Stimulated activated CD4-positive, alpha-beta T cell treated with anti-CD3 and anti-CD28 coated beads, Interleukin-15, amount 100 ng/mL, for 1 hour (primary cell): ENCODE measurements at places on chromosomes 1 and 21.

DNA sequence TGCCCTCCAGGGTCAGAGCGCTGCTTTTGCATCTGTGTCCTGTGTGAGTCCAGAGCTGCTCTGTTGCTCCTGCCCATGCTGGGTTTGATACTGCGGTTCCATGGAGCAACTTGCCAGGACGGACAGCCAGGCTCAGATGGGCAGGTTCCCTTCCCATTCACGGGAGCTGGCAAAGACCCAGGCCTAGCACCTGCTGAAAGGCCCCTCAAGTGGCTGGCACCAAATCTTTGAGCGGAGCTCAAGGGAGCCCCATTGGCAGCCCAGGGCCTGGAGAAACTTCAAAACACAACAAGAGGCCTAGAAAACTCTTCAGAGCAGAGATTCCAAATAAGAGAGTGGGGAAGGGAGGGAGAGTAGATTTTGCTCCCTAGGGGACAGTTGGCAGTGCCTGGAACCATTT is 97.2 kb downstream of the ACTL8 start:
- no peak for DNase-seq

GRCh38 chr1:163535807-163536206 is 214.1 kb downstream of the NUF2 start:
- no peak for DNase-seq

GRCh38 chr1:65418522-65419185 is 1.8 kb upstream of the LEPR start:
- no peak for DNase-seq

DNA sequence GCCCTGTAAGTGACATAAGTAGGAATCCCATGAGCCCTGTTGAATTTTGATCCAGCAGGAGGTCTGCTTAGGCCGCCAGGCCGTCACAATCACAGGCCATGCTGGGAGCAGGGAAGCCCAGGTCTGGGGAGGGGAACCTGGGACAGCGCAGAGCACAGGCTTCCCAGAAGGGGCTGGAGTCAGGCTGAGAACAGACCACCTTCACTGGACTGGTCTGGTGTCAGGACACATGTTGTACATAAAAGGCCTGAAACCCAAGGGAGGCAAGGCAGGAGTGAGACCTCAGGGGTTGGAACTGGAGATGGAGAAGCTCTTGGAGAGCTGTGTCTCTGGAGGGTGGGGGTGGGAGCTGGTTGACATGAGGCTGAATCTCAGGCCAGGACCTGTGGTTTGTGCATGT is 63.3 kb upstream of the ARTN start:
- no peak for DNase-seq

DNA sequence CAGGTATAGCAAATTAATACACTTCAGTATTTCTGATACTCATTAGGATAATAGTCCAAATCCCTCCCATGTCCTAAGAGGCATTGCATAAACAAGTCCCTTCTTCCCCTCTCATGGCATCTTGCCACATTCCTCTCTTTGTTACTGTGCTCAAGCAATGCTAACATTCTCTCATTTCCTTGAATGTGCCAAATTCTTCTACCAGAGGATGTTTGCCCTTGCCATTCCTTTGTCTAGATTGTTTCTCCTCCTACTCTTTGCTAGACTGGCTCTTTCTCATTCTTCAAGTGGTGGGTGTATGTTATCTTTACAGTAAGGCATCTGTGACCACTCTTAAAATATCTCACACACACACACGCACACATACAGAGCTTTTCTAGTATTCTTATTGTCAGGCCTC is 621.0 kb upstream of the CXADR start:
- no peak for DNase-seq

- DNase-seq = no peak
These were observed 205.2 kb downstream of the ASTN1 start for GRCh38 chr1:176959191-176959820.

- no peak for DNase-seq
These were observed 29.3 kb downstream of the SELL start for GRCh38 chr1:169682071-169682470.

DNA sequence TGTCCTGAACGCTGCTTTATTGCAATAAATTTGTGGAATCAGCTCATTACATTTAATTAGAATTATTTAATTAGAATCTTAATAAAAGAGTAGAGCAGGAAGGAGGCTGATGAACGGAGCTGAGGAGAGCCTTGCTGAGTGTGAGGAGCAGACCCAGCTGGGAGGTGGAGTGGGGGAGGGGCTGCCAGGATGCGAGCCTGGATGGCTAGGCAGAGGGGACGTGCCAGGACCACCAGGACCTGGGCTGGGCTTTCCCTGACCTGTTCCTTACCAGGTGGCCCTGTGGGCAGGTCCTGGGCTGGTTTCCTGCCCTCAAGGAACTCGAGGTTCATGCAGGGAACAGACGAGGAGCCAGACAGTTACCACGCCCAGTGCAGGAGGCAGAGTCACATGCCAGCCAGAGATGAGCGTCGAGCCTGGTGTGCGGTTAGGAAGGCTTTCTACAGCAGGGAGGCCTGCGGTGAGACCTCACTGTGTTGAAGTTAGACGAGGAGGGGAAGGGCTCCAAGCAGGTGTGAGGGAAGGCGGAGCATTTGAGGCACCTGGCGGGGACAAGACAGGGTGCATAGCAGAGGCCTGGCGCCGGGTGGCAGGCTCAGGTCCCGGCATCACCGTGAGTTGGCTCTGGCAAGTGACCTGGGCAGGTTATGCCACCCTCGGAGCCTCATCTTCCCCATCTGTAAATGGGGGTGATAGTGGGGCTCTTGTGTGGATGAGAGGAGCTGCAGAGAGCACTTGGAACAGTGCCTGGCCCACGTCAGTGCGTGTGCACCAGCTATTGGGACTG is 33.9 kb downstream of the LDLRAP1 start:
- DNase-seq = no peak

- DNase-seq = no peak
These were observed 63.9 kb upstream of the C1orf105 start for GRCh38 chr1:172356620-172357019.

- DNase-seq = no peak
These were observed 51.0 kb downstream of the SGIP1 start for GRCh38 chr1:66585002-66585401.

GRCh38 chr1:167064621-167065020 is 25.6 kb downstream of the GPA33 start:
- no peak for DNase-seq

DNA sequence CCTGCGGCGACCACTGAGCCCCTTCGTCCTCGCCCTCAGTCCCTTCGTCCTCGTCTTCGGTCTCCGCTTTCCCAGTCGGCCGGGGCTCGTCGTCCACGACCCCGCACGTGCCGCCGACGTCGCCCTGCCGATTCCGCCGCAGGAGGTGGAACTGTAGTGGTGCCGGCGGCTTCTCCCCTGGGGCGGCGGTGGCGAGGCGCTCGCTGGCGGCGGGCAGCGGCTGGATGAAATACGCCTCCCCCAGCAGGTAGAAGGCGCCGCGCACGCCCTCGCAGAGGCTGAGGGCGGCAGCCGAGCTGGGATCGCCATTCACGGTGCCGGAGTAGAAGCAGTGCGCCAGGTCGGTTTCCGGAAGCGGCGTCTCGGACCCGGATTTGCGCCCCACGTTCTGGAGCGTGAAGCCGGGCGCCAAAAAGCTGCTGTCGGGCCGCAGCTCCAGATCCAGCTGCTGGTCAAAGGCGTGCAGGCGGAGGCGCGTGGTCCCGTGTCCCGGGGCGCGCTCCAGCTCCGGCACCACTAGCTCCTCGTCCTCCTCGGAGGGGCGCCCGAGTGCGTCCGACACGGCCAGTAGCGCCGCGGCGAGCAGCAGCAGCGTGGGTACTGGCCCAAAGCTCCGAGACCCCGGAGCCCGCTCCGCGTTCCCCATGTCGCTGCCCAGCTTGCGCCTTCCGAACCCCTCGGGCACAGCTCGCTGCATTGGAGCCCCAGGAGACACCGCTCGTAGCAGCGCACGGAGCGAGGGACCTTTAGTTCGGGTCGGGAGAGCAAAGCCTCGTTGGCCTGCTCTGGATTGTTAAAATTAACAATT is 747 bp downstream of the ADAMTS1 start:
- no peak for DNase-seq

DNA sequence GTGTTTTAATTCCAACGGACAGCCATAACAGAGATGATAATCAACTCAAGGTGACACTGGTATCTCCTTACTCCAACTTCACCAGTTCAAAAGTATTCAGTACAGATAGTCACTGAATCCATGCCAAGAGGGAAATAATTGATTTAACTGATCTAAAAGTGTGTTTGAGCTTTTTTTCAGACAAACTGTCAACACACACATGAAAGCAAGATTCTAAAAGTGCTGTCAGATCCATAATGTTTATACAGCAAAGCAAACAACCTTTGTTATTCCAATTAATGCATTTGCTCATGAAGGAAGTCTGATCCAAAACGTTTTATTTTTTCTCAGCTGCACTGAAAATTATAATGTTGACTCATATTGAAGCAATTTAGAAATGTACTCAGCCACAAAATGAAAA is 5.9 kb upstream of the PRKAA2 start:
- no peak for DNase-seq

- DNase-seq = peak; percentile 7
These were observed 49.1 kb upstream of the IFNLR1 start for GRCh38 chr1:24235921-24236788.

DNA sequence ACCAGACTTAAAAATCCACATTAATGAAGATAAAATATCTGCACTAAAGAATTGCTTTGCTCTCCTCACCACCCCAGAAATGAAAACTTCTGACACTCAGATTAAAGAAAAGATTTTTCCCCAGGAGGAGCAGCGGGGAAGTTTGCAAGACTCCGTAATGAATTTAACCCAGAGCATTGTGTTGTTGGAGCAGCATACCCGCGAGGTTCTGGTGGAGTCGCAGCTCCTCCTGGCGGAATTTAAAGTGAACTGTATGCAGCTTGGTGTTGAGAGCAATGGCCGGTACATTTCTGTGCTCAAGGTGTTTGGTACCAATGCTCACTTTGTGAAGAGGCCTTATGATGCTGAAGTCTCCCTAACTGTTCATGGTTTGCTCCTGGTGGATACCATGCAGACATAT is 46.4 kb downstream of the VPS13D start:
- DNase-seq = no peak

- no peak for DNase-seq
These were observed 39.1 kb downstream of the IFI44 start for GRCh38 chr1:78688697-78689096.

DNA sequence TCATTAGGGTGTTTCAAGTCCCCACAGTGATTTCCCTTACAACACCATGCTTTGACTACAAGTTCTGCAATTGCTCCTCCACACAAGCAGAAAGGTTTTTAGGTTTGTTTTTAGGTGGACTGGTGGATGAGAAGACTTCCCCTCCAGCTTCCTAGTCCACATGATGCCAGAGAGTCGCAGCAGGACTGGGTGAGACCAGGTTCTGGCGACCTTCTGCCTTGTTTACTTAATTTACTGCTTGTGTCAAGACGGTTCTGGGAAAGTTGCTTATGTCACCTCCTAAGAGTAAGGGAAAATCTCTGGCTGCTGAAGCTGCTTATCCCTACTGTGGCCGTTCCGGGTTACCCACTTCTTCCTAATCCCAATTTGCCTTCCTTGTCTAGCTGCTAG is 76.4 kb downstream of the GLUL start:
- no peak for DNase-seq

- DNase-seq = no peak
These were observed 9.2 kb downstream of the FCMR start for GRCh38 chr1:206912445-206913095.

DNA sequence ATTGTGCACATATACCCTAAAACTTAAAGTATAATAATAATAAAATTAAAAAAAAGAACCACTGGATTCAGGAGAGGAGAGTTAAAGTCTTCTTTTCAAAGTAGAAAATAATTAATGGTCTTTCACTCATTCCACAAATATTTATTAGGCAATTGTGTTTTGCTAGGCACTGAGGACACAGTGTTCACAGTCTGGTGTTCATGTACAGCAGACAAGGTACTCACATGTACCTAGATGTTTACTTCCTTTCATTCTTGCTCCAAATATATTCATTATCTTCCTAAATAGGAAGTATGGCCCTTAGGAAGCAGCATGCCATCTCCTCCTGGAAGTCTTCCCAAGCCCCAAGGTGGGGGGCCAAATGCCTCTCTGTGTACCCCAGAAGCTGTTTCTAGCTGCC is 265.0 kb downstream of the NPHP4 start:
- no peak for DNase-seq

DNA sequence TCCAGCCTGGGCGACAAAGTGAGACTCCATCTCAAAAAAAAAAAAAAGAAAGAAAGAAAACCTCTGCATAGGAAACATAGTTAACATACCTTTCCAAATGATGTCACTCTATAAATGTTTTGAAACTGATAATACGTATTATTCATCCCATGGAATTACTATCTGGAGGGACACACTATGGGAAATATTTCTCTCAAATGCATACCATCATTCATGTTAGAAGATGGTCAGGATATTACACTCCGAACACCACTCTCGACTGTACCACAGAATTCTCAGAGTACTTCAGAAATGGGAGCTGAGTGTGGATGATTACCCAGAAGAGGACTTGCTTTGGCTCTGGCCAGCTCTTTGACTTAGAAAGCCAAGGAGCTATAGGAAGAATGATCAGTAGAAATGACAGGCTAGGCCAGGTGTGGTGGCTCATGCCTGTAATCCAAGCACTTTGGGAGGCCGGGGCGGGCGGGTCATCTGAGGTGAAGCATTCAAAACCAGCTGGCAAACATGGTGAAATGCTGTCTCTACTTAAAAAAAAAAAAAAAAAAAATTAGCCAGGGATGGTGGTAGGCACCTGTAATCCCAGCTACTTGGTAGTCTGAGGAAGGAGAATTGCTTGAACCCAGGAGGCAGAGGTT is 5.2 kb upstream of the LIN28A start:
- no peak for DNase-seq

- DNase-seq = peak; percentile 50
These were observed at the start of gene MEX3A for GRCh38 chr1:156082309-156083091. MEX3A (minus strand) TSS chr1:156082465; CDS start chr1:156081998, 467 bp downstream.

- DNase-seq = no peak
These were observed 98.1 kb downstream of the PSMG1 start for GRCh38 chr21:39084979-39085729.

DNA sequence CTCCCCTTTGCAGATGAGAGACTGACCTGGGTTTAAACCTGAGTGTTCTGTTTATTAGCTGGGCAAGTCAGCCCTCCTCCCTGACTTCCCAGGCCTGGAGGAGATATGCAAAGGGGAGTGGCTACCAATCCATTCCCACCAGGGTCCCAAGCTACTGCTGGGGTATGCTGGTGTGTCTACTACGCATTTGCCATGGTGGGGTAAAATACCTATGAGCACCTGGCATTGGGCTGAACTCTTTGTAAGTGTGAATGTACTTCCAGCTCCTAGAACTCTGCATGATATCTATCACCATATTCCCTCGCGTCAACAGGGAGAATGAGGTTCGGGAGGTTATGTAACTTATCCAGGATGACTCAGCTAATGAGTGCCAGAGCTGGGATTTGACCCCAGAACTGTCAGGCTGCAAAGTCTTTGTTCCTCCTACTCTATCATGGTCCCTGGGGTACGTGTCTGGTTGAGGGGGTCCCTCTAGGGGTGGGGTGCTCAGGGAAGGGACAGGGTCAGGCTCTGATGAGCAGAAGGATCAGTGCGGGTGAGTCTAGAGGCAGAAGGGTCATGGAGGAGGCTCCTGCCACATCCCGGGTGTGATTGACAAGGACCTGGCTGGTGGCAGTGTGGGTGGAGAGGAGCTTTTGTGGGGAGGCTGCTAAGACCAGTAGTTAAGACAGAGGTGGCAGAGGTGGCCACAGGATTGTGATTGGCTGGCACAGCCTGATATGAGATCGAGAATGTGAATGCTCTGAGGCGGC is 16.7 kb downstream of the AMPD2 start:
- no peak for DNase-seq

- no peak for DNase-seq
These were observed 16.9 kb downstream of the CROCC start for GRCh38 chr1:16938351-16939321.

GRCh38 chr1:110829955-110830553 is 42.9 kb upstream of the CD53 start:
- DNase-seq = no peak
